Ascending aorta (tissue), 2 donors: ENCODE measurements at places on chromosomes 4 and X.

DNA sequence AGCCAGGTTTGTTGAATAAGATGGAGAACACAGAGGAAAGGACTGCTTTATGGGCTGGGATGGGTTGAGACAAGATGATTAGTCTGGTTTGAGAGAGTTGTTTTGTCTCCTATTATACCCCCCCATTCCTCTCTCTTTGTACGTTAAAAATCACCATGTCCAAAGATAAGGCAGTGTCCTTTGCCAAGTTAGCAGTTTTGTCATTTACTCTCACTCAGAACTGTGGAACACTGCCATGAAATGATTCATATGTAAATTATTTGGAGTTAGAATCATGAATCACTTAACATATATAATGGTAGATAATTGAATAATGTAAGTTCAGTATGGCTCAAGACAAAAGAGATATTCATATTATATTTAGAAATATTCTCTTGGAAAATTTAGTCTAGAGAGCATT is 151.3 kb downstream of the DCLK2 start:
- no peak for DNase-seq

- no peak for DNase-seq
Observed at GRCh38 chrX:24428516-24428915, 36.6 kb upstream of the PDK3 start.

GRCh38 chr4:107552306-107552705 is 167.7 kb downstream of the PAPSS1 start:
- DNase-seq: no peak

DNA sequence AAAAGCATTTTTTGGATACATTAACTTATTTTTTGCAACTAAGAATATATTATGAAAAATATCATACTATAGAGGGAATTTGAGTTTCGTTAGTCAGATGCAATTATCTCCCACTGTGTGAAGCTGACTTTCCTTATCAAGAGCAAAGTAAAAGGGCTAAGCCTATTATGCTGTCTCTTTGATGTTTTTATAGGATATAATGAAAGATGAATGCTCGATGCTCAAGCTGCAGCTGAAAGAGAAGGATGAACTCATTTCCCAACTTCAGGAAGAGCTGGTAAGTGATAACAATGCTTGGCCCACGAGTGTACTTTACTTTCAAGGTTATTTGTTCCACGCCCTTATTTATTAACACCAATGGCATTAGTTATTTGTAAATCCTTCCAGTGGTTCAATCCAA is 688.4 kb downstream of the CCSER1 start:
- DNase-seq: no peak

- DNase-seq: no peak
Observed at GRCh38 chr4:53705151-53705764, 114.0 kb upstream of the LNX1 start.

- DNase-seq: no peak
Observed at GRCh38 chr4:185237175-185237574, 27.8 kb downstream of the SNX25 start.

- DNase-seq: no peak
Observed at GRCh38 chr4:1407657-1408333, 1.6 kb upstream of the NKX1-1 start.

DNA sequence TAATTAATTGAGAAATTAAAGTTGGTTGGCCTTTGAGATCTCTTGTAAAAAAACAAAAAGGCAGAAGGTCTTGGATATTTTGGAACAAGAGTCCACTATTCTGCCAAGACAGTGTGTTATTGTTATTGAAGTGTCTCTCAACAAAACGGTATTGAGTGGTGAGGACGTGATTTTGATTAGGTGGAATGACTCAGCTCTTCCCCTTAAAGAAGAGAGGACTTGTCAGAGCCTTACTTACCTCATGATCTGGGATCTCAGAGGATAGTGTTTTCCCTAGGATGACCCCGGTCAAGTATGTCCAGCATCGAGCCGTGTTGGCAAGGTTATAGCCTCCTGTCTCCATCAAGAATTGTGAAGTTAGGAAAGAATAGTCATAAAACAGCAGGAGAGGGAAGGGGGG is 110.9 kb downstream of the HDAC8 start:
- no peak for DNase-seq

DNA sequence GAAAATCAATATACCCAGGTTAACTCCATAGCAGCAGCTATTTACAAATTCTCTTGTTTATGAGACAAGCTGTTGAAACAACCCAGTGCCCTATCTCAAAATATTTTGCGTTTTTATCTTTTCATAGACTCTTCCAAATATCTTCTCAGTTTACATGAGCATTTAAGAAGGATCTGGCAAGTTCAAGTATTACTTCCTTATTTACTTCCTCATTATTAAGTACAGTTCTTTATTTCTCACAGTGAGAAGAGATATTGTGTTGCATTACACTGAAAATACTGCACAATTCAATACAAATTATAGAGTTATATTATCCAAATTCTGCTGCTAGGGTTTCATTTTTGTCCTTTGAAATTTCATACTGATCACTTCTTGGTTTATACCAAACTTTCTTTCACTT is 43.6 kb upstream of the UCP1 start:
- DNase-seq: no peak

DNA sequence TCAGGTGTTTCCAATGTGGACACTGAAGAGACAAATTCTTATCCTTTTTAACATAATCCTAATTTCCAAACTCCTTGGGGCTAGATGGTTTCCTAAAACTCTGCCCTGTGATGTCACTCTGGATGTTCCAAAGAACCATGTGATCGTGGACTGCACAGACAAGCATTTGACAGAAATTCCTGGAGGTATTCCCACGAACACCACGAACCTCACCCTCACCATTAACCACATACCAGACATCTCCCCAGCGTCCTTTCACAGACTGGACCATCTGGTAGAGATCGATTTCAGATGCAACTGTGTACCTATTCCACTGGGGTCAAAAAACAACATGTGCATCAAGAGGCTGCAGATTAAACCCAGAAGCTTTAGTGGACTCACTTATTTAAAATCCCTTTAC is 18.6 kb downstream of the TLR7 start:
- no peak for DNase-seq

DNA sequence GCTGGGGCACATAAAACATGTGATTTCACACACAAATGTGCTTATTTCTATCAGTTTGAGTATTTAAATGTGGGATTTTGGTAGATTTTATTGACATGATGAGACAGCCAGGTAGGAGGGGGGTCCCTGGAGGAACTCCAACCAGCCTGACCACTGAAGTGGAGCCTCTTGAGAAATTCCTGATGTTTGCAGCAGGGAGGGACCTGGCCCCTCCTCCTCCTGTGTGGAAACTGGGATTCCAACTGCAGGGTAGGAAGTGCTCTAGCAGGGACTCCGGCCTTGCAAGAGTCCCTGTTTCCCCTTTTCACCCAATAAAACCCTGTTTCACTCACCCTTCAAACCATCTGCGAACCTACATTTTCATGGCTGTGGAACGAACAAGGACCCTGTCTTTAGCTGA is 2224.0 kb upstream of the AGA start:
- no peak for DNase-seq

DNA sequence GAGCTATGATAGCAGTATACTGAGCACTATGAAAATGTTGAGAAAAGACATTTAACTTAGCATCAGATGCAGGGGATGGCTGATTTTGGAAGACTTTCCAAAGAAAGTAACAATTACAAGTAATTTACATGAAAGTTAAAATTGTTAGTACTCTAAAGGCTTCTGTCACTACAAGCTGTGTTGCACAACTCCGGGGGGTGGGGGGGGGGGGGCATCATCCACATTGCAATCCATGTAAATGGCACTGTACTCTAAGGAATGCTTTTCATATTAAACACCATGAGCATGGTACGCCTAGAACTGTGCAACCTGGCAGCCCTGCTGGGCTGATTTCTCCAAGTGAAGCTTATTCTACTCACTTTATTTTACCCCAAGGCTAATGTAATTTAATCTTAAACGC is 363.4 kb downstream of the TMA16 start:
- DNase-seq: no peak

GRCh38 chr4:3805731-3806130 is 39.5 kb downstream of the ADRA2C start:
- no peak for DNase-seq

DNA sequence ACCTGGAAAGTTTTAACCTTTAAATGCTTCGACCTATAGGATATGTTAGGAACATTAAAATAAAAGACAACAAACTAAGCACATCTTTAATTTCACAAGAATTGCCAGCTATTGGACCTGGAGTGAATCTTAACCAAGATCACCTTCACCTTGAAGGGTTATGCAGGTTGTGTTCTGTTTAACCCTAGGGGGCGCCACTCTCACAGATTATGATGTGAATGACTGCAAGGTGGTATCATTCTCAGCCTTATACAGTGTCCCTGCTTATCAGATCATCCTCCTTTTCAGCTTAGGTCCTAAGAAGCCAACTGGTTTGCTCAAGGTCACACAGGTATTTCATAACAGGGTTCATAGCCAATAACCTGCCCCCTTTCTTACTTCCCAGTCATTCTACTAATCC is 23.5 kb downstream of the INTS6L start:
- no peak for DNase-seq

DNA sequence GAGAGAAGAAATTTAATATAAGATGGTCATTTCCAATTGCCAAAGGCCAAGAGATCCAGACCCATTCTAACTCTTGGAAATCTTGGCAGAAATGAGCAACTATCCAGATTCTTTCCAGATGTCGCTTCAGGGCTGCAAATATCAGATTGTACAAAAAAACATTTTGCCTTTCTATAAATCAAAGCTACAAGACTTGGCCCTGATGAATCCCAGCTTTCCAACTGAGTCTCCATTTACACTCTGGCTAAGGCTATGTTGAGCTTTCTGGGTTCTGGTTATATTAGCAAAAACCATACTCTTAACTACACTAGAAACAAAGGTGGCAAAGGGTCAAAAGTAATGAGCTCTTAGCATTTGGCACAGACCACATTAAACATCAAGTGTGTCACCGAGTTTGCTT is 345.8 kb downstream of the OPHN1 start:
- no peak for DNase-seq

DNA sequence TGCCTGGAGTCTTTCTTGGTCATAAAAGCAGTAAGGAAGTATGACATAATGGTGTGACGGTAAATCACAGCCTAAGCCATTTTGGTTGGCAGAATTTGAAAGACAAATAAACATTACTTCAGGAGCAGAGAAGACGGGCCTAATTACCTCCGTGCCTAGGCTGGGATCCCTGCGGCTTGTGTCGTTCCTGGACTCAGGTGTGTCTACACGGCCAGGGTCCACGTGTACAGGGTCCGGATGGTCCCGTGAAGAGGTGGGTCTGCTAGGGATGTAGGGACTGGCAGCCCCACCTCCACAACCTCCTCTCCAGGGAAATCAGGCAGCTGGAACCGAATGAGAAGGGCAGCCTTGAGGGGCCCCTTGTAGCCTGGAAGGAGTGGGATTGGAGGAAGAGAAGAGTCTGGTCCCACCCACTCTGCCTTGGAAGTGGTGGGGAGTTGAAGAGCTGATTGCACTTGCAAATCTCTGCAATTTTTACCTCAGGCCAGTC is 55.4 kb upstream of the PLAC1 start:
- DNase-seq: no peak

DNA sequence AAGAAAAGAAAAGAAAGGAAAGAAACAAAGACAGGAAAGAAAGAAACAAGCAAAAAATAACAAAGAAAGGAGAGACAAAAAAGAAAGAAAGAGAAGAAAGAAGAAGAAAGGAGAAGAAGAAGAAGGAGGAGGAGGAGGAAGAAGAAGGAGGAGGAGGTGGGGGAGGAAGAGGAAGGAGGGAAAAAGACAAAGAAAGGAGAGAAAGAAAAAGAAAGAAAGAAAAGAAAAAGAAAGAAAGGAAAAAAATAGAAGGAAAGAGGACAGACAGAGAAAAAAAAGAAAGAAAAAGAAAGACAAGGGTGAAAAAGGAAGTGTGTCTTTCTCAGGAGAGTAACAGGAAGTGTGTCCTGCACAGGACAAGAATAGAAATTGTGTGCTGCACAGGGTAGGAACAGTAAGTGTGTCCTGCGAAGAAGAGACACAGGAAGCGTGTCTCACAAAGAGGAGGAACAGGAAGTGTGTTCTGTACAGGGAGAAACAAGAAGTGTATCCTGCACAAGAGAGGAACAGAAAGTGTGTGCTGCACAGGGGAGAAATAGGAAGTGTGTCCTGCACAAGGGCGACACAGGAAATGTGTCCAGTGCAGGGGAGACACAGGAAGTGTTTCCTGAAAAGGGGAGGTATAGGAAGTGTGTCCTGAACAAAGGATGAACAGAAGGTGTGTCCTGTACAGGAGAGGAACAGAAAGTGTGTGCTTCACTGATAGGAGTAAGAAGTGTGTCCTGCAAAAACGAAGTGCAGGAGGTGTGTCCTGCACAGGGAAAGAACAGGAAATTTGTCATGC is 101.2 kb downstream of the ARSF start:
- DNase-seq: no peak

DNA sequence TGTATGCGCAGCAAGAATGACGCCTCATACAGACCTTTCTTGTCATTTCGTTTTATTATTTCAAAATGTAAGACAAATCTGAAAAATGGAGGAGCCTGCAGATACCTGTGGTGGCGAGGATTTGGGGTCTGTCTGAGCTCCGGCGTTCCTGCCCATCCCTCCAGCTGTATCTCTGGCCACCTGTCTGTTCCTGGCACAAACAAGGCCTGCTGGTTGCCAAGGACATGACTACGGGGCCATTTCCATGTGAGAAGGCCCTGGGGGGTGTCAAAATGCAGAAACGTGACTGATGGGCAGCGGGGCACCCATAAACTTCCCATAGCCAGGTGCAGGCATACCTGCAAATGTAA is 591 bp upstream of the TSPAN7 start:
- no peak for DNase-seq

GRCh38 chr4:168634276-168634802 is 137.5 kb downstream of the PALLD start:
- no peak for DNase-seq

DNA sequence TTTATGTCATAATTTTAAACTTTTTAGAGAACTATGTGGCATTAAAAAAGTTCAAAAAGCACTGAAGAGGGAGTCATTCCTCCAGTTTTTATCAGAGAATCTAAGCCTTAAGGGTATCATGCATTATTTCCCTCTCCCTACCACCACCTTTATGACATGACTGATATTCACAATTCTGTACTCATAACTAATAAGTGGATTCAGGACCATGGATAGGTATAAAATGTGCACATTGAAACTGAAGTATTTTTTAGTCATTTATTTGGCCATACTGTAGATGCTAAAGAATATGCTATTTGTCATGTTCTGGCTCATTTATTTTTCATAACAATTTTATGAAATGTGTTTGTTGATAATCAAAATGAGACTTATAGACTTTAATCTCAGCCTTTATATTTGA is 897.5 kb upstream of the AGA start:
- DNase-seq: no peak

DNA sequence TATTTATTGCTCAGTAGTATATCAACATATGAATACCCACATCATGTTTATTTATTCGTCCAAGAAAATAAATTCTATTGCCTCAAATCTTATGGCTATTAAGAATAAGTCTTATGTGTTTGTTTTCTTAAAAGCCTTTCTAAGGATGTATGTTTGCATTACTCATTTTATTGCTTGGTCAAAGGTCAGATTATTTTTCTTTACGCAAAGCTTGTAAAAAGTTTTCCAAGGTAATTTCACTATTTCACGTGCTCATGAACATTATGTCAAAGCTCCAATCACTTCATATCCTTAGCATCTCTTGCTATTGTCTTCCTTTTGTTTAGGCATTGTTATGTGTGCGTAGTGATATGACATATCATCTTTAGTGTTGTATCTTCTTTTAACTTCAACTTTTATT is 258.5 kb upstream of the FSTL5 start:
- no peak for DNase-seq

- DNase-seq: no peak
Observed at GRCh38 chrX:41144873-41145272, 59.6 kb downstream of the USP9X start.
